ENCODE measurements at places on chromosomes 16 and 17. TPM values are rescaled to one million over a fixed set of nuclear protein-coding genes. Genes with fewer than 3 reads are reported as not detected.
A peak's percentile ranks its signal among the peaks of the same experiment; 100 is the strongest.

- DNase-seq: no peak
Measured at GRCh38 chr17:81401723-81402529, 6.7 kb downstream of the BAHCC1 start.

GRCh38 chr17:6797718-6798351, 21.8 kb downstream of the FBXO39 start:
- DNase-seq: no peak

DNA sequence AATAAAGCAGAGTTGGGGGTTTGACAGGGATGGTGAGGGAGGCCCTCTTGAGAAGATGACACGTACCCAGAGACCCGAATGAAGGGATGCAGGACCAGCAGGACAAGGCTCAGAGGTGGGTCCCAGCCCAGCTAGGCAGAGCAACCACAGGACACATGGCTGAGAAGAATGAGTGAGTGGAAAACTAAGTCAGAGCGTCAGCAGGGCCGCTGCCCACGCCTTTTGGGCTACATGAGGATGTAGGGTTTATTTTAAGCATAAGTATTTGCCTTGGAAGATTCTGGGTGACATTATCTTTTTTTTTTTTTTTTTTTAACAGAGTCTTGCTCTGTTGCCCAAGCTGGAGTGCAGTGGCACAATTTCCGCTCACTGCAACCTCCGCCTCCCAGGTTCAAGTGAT, 176.0 kb downstream of the TMEM132E start:
- DNase-seq: peak; percentile 9

- DNase-seq: peak; percentile 18
Measured at GRCh38 chr17:17354560-17355349, 51.6 kb downstream of the NT5M start.

- DNase-seq: no peak
Measured at GRCh38 chr17:9021992-9022572, 772 bp downstream of the NTN1 start.

Gene PMP22
- 12.0 TPM for total RNA-seq

DNA sequence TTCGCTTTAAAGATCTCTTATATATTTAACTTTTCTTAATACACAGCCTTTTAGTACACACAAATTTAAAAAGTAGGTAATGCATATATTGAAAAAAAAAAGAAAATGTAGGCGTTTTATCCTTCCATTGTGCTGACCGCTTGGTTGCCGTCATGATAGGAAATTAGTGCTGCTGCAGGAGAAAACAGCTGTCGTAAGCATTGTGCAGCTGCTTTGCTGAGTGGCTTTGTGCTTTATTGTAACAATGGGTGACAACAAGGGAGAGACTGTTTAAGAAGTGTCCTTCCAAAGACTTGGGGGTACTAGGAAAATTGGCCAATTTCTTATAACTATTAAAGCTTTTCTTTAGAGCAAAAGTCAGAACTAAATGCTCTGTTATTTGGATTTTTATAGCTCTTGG, 5.0 kb downstream of the HERPUD1 start:
- DNase-seq: no peak

DNA sequence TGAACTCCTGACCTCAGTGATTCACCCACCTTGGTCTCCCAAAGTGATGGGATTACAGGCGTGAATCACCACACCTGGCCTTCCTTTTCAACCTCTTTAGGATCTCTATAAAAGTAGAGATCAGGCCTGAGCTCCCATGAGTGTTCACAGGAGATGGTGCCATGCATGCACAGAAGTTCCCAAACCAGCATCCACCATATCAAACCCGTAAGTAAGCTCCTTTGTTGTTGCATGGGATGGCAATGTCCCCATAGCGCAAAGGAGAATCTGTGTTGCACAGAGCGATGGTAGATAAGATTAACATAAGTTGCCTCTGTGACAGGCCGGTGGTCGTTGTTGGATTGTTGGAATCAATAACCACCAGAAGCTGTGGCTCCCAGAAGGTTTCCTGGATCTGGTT, 34.8 kb upstream of the PPM1D start:
- no peak for DNase-seq

GRCh38 chr16:64074706-64075105, 1047.2 kb downstream of the CDH11 start:
- no peak for DNase-seq

GRCh38 chr17:38636054-38636453, 30.3 kb upstream of the SRCIN1 start:
- DNase-seq: no peak

Gene QRICH2
- 6.1 TPM for total RNA-seq

DNA sequence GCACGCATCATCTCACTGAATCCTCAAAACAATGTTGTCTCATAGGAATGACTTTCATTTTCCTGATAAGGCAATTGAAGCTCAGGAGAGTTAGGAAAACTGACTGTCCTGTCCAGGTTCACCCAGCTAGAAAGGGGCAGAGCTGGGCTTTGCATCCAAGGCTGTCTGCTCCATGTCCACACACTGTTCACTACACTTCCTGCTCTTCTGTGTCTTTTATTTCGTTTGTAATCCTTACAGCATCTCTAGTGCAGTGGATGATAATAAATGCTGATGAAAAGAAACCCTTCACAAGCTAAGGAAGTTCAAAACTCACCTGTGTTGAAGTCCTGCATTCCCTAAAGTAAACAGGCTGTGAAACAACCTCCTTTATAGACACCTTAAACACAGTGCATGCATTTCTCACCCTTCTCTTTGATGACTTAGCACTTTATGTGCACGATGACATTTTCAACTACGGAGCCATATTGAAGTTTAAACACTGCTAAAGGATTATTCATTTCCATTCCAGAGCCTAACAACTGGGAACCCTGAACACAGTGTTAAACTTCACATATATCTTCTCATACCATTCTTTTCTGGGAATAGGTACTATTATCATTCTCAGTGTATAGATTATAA, 31.0 kb upstream of the GPR139 start:
- no peak for DNase-seq

Measured in occipital lobe (tissue), 3 donors.